NCI-H2171 (cell line): ENCODE measurements at places on chromosomes 2 and 18.
A peak's percentile ranks its signal among the peaks of the same experiment; 100 is the strongest.

GRCh38 chr2:179686718-179687342, 174.6 kb downstream of the ZNF385B start:
- no peak for DNase-seq

DNA sequence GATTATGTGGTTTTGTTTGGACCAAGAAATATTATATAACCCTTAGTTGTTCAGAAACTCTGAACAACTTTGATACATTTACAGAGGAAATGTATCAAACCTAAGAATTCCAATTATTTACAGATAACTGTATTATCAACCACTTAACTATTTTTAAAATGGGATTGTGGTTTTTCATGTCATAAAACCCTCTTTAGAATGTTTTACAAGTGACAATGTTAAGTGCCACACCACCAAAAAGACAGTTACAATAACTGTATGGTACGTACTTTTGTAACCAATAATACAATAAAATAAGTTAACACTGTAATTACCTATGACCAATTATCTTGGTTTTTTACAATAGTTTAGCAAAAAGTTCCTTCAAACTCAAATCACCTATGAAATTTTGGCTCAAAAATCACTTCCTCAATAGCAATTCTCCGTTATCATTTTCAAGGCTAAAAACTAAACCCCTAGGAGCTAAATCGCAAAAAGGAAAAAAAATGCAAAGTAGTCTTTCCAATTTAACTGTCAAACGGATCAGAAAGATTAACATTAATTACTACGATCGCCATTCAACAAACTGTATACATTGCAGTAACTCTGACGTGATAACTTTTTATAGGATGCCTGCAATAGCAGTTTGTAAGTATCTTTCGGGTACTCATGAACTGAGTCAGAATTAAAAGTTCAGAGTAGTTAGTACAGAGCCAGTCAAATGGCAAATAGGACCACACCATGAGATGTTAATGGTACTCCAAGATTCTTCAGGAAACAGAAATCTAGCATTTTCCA, 1.5 kb downstream of the ROCK1 start:
- DNase-seq = no peak

- DNase-seq = no peak
Measured at GRCh38 chr18:39840856-39841481, 2114.1 kb upstream of the PIK3C3 start.

GRCh38 chr2:188326669-188327301, 35.1 kb downstream of the GULP1 start:
- DNase-seq = no peak

GRCh38 chr18:53948991-53949390, 275.5 kb downstream of the MBD2 start:
- no peak for DNase-seq

- DNase-seq = no peak
Measured at GRCh38 chr2:72094701-72095100, 53.0 kb downstream of the CYP26B1 start.

DNA sequence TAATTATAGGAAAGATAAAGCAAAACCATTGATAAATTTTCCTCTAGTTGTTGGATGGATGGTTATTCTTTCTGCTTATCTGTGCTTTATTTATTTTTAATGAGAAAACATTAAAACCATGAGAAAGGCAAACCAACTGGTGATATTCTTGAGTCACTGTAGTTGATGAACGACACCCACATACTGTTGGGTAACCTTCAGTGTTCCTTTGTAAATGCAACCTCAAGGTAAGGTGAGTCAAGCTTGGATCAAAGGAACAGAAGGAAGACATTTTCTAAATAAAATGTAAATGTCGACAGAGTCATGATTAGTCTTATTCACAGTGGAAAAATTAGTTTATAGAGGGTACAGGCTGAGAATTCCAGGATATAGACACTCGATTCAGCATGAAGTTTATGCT, 12.7 kb downstream of the ABCB11 start:
- no peak for DNase-seq

DNA sequence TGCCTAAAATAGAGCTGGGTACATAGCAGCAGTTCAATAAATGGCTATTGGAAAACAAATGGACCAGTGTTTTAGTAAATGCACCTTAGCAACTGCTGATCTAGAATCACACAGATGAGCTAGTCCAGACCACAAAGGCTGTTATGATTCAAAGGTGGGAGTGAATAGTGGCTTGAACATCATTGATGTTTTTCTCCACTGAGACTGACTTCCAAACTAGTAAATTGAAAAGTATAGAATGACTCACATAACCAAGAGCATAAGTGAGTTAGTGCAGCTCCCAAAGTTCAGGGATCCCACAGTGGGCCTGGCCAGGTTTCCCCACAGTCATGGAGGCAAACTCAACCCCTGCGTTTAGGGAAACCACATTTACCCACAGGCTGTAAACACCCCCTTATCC, 106.7 kb upstream of the YPEL5 start:
- DNase-seq = no peak

DNA sequence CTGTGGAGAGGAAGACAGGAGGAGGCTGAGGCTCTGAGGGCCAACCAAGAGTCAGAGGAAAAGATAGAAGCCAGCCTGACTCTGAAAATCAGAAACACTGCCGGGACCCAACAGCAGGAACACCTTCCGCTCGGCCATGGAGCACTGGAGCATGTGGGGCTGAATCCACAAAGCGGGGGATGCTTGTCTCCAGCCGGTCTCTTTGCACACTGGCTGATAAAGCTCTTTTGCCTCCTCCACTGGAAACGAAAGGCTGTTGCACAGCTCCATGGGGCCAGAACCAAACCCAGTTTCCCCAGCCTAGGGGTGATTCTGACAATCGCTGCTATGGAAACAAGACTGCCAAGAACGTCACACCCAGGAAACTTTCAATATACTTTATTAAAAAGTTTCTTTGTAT, 90.3 kb downstream of the COL6A3 start:
- DNase-seq = no peak

GRCh38 chr2:120563616-120564015, 172.1 kb upstream of the GLI2 start:
- DNase-seq = no peak

- peak; percentile 31 for DNase-seq
Measured at GRCh38 chr2:208373460-208374089, 33.0 kb upstream of the PTH2R start.

DNA sequence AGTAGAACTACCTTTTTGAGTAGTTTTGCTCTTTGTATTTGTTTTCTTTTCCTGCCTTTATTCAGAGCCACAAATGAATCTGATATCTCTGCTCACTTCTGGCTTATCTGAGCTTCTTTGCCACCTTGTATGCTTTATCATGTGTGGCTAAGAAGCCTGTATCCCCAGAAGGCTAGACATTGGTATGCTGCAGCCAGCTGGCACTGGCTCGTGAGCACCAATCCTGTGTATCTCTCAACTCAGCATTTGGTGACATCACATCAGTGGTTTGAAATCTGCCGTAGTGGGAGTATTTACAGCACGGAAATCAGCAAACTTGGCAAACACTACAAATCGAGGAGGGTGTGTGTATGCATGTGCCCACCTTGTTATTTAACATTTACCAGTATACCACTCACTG, 183.7 kb upstream of the LHCGR start:
- DNase-seq = no peak

GRCh38 chr18:59659508-59660170, 37.6 kb downstream of the CCBE1 start:
- DNase-seq = no peak

GRCh38 chr2:219570924-219571310, 422 bp downstream of the OBSL1 start:
- DNase-seq = no peak

DNA sequence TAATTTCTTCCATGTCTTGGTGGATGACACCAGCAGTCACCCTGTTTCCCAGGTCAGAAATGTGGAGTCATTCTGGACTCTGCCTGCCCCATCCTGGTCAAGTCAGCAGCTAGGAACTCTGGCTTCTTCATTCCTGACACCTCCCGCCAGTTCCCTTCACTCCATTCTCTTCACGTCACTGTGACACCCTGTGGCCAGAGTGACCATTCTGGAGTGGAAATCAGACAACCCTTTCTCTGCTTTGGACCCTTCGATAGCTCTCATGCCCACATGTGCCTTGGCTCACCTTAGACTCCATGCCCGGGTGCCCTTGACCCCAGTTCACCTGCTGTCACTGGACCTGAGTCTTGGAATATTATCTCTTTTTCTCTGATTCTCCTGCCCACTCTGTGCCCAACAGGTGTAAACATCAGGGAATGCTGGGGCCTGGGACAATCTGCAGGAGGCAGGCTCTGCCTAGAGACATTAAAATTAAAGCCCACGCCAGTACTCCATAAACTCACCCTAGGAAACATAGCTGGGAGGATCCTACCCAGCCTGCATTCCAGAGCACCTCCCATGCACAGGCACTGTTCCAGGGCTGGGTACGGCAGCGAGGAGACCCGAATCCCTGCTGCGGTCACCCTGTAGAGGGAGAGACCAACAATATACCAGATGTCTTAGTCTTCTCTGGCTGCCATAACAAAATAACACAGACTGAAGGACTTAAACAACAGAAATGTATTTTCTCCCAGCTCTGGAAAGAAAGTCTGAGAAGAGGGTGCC, 41.1 kb upstream of the FAHD2A start:
- no peak for DNase-seq

DNA sequence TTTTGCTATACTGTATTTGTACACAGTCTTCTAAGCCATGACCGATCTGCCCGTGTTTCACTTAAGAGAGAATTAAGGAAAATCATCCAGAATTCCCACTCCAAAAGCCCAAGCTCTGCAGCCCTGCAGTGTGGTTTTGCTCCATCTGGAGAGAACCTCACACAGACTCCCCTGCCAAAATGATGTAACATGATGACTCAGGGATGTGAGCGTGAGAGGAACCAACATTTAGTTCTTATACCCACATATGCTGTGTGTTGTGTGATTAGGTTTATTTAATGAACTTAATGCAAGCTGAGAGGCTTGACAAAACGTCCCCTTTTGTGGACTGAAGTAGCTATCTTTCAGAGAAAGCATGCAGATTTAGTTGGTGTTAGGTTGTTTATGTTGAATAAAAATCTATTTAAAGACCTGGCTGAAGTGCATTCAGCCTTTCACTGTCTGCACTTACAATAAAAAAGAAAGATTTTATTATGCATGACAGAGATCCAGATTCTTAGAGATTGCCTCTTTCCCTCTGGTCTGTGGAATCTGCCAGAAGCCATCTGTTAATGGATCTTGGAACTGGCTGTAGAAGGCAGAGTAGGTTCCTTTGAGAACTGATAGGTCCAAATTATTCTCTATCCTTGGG, 6.3 kb downstream of the RAB12 start:
- DNase-seq = peak; percentile 70

- no peak for DNase-seq
Measured at GRCh38 chr2:109662889-109663288, 48.7 kb downstream of the SOWAHC start.

GRCh38 chr18:37343542-37343851, 222.1 kb downstream of the CELF4 start:
- peak; percentile 66 for DNase-seq

GRCh38 chr18:12907258-12907925, 23.4 kb upstream of the PTPN2 start:
- no peak for DNase-seq

DNA sequence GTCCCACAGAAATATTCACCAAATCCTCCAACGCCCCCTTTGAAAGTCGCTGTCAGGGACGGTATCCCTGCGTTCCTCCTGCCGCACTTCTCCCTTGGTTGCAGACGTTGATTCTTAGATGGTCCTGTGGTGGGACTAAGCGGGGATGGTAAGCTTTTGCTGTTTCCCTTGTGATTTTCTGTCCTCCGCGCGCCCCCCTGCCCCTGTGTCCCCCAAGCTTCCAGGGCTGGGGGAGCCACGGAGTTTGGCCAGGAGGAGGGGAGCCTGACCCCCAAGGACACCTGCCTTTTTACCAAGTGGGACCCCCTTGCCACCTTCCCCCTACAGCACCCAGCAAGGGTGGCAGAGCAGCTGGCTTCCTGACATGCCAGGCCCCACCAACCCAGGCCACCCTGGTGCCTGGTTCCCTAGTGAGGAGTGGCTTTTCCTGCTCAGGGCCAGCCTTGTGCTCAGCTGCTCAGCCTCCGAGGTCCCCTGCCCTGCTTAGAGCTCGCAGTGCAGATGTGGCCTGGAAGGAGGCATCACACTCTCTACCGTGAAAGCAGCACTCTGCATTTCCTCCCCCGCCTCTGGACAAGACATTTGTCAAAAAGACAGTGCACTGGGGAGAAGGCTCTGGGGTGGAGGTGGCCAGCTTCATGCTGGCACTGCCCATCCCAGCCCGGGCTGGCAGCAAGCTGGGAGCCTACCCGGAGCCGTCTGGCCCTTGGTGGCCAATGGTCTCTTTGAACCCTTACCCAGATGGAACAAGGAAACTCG, 49.4 kb downstream of the TWIST2 start:
- DNase-seq = no peak

GRCh38 chr2:138503087-138503442, 1.5 kb downstream of the SPOPL start:
- no peak for DNase-seq

- no peak for DNase-seq
Measured at GRCh38 chr18:49859725-49860124, 46.4 kb upstream of the ACAA2 start.

DNA sequence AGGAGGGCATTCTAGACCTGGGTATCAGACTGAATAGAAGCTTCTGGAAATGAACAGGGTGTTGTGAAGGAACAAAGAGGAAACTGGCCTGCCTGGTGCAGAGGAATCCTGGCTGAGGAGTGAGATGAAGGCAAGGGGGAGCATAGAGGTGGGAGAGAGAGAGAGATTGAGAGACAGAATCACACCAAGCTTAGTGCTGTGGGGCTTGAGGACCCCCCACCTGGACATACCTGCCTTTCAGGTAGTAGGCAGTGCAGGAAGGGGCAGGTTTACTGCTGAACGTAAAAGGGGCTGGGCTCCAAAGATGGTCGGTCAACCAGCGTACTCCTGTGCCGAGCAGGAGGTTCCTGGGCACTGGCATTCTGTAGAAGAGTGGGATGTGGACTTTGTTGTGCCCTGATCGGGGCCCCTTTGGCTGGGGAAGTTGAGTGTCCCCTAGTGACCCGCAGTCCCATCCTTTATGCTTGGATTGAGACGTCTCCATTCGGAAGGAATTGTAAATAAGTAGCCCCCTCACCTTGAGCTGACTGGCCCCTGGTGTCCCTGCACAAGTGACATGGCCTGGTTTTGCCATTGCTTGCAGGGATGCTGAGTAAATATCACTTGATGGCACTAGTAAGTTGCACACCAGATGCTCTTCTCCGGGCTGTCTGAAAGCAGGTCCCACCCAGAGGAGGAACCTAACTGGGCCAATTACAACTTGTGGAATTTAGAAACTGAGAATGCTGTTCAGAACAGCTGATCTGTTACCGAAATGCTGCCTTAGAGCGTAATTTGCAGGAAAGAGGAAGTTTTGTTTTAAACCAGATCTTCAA, 1.4 kb downstream of the UBE2F start:
- DNase-seq = no peak

- DNase-seq = no peak
Measured at GRCh38 chr2:120391911-120392665, 46.2 kb downstream of the INHBB start.

DNA sequence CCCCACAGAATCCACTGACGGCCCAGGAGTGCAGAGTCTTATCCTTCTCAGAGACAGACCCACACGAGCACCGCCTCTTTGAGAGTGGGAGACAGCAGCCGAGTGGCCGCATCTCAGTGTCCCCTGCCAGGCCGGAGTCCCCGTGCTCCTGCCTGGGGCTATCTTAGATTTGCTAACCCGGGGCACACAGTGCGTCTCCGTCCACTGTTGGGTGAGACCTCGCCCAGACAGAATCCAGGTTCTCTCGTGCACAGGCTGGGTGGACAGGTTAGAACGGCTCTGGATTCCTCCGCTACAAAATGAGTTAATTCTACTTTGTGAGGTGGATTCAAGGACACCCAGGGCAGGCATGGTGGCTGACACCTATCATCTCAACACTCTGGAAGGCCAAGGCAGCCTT, 88.3 kb downstream of the ZNF516 start:
- DNase-seq = no peak
